NCI-H1105 (cell line): ENCODE measurements at places on chromosomes 1 and 21.

GRCh38 chr1:194280463-194280862, 1094.0 kb upstream of the B3GALT2 start:
- no peak for DNase-seq

- no peak for DNase-seq
Measured at GRCh38 chr1:48846441-48846840, 69.8 kb upstream of the BEND5 start.

DNA sequence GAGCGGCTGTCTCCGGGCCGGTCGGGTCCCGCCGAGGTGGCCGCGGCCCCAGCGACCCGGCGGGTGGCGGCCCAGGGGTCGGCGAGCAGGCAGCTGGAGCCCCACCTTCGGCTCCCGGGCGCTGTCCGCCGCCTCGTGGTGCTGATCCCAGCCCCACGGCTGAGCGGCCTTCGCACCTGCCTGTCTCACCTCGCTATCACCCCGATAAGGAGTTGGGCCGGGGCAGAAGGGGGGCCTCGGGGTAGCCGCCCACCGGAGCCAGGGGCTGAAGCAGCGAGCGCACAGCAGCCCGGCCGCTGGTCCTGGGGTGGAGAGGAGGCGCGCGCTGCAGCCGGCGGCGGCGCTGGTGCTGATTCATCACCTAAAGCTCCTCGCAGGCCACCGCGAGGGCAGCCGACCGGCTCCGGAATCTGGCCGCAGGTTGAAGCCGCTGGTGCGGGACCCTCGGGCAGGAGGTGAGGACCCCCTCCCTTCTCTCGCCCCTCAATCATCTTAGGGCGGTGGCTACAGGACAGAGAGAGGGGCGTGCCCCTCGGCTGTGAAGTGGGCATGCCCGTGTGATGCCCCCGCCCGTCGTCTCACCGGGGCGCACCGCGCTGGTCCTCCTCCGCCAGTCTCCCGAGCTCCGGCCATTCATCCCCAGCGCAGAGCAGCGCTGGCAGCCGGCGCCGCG, 575 bp downstream of the TRIM67 start:
- no peak for DNase-seq

DNA sequence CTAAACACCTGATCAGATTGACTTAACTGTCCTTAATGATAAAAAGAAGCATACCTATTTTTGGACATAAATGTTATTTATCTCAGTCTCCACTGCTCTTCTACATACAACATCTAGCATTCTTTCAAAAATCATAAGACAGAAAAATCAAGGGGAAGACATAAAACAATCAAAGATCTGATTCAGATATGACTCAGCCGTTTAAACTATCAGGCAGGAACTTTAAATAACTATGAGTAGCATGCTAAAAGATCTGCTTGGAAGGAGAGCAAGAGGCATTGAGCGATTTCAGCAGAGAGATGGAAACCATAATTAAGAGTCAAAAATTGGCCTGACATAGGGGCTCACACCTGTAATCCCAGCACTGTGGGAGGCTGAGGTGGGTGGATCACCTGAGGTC, 27.2 kb upstream of the SLC22A15 start:
- no peak for DNase-seq

DNA sequence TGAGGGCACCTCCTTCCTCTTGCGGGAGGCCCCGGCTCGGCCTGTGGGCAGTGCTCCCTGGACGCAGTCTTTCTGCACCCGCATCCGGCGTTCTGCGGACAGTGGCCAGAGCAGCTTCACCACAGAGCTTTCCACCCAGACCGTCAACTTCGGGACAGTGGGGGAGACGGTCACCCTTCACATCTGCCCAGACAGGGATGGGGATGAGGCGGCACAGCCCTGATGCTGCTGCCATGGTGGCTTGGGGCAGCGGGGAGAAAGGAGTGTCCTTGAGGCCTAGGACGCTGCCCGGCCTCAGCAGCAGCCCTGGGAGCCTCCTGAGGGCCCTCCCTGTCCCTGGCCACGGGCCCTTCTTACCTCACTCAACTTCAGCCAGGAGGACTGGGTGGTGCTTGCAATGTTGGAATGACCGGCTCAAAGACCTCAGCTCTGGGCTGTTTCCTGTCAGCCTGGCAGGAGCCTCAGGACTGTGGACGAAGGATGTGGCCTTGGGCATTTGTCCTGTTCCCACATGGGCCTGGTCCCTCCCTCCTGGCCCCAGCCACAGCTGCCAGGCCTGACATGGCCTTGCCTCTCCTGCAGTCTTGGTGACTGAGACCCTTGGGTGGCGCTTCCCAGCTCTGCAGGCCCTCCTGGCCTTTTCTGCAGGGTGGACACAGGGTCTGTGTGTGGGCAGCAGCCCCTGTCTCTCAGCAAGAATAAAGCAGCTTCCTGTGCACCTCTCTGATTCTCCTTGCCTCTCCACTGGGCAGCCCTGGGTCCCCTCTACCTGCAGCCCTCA, 45.9 kb downstream of the TRIM11 start:
- no peak for DNase-seq

DNA sequence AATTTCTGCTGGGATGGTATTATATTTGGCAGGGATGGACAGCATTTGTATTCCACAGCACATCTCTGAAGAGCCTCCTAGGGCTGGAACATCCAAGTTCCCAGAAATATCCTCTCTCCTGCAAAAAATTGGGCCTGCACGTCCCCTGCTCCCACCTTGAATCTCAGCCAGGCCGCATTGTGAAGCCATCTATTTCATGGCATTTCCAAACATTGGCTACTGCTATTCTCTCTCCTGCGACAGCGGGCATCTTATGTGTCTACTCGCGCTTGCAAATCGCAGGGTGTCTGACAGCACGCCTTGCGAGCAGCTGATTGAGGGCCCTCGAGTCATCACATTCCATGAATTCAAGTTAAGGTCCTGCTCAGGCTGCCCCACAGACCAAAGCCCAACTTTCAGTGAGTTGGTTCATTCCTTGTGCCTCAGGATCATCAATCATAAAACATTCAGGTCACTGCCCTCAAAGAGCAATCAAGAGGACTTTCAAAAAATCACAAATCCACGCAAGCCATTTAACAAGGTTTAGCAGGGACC, 15.8 kb downstream of the RGS8 start:
- no peak for DNase-seq

GRCh38 chr1:68454534-68454933, 4.8 kb upstream of the RPE65 start:
- no peak for DNase-seq
